ENCODE measurements at places on chromosomes 7 and 10. TPM values are rescaled to one million over a fixed set of nuclear protein-coding genes. Genes with fewer than 3 reads are reported as not detected.

- DNase-seq: no peak
These were observed 68.1 kb downstream of the CNOT4 start for GRCh38 chr7:135441791-135442190.

- peak; percentile 23 for DNase-seq
These were observed 43.1 kb downstream of the MBL2 start for GRCh38 chr10:52729271-52730104.

GRCh38 chr7:87027900-87028299 lies 31.6 kb downstream of the ELAPOR2 start:
- no peak for DNase-seq

GRCh38 chr10:131179361-131179760 lies 132.2 kb downstream of the TCERG1L start:
- no peak for DNase-seq

DNA sequence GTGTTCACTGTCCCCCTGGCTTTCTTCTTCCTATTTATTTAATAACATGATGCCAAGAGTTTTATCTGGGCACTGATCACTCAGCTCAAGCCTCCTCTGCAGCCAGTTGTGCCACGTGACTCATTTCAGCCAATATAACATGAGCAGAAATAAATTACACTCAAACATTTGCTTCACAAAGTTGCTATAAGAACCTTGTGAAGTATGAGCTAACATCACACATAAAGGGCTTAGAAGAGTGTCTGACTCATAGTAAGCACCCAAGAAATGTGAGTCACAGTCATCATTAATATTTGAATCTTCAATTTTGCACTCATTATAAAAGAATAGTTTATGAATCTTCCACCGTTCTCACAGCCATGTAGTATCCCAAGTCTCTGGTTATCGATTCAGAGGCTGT lies 414.6 kb upstream of the NPVF start:
- no peak for DNase-seq

DNA sequence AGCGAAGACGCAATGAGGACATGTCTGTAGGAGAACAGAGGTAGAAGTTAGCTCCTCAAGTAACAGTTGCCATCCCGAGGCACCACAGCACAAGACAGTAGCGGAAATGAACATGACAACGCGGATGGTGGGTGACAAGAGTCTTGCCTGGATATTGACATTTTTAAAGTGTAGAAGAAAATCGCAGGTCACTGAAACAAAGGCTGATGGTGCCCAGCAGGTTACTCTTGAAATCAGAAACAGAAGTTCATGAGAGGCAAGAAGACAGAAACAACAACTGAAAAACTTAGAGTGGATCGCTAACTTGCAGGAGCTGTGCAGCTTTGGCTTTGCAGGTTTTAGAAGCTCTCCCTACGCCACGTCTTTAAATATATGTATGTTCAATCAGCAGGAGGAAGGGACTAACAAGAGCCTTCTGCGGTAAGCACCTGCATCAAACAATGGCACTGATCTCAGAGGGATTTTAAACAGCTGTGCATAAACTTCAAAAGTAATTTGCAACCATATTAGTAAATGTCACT lies 1.8 kb downstream of the PRKCQ start:
- DNase-seq: no peak

GRCh38 chr10:23558361-23558799 lies 119.5 kb downstream of the OTUD1 start:
- no peak for DNase-seq

DNA sequence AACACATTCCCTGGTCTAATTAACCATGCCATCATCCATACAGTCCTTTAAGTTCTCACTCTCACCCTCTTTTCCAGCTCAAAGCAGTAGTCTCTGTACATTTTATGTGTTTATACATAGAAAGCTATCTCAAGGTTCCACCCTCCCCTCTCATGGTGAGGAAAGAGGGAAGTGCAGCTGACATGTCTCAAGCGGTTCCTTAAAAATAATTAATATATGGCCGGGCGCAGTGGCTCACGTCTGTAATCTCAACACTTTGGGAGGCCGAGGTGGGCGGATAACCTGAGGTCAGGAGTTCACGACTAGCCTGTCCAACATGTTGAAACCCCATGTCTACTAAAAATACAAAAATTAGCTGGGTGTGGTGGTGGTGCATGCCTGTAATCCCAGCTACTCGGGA lies 36.7 kb downstream of the ZC3HAV1 start:
- no peak for DNase-seq

Gene MMD2
- polyA plus RNA-seq: 0.24 TPM

All from large intestine (tissue), 12 donors.